Activated CD4-positive, alpha-beta T cell treated with anti-CD3 and anti-CD28 coated beads for 4 hours (primary cell): ENCODE measurements at places on chromosomes 7 and 10.

DNA sequence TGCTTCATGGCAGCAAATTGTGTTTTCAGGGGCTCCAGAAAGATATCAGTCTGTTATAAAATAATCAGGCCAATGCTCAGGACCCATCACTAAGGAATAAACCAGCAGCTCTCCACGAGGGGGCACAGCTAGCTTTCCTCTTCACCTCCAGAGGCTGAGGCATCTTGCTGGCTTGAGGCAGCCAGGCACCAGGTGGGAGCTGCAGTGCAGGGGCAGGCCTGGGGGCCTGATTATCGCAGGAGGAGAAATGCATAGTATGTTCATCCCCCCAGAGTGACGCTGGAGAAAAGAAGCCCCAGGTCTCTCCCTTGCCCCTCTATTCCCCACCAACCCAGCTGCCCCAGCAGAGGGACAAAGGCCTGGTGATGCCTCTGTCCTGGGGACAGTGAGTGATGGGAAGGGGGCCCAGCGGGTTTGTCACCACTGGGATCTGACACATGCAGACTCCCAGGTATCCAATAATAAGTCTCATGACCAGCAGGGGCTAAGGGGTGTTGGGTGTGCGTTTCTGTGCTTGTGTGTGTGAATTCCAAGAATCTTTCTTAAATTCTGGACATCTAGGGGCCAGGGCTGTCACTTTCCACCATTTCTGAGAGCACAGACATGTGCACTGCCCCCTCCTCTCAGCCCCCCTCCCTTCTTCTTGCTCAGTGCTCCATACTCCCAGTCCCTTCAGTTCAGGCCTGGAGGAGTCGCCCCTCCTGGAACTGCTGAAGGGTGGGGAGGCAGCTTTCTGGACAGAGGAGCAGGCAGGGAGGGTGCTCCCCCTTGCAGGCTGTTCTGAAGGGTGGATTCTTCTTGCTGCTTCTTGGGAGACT, 128.1 kb upstream of the FAM20C start:
- no peak for DNase-seq

- DNase-seq = no peak
Observed at GRCh38 chr10:79268742-79269141, 78.5 kb upstream of the PPIF start.

DNA sequence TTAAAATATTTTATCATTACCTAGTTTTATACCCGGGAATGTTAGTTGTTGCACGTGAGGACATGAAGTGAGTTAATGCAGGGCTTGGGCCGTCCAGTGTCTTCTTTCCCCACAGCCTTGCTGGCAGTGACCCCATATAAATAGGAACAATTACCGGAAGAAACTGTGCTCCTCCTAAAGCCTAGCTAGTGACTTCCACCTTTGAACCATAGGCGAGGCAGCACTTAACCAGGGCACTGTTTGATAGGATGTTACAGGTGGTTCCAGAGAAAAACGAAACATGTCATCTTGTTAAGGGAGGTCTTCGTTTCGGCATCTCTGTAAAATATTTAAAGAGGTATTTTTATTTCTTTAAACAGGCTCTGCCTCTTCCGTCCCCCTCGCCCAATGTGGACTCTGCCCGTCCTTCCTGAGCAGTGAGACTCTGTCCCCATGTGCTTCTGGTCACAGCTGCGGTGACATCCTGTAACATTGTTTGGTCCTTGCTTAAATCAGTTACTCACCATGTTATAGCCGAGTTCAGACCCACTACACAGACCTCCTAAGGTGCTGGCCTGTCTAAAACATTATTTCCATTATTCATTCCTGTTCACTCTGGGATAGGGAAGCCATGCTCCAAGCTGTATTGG, 145.6 kb downstream of the MGMT start:
- no peak for DNase-seq

DNA sequence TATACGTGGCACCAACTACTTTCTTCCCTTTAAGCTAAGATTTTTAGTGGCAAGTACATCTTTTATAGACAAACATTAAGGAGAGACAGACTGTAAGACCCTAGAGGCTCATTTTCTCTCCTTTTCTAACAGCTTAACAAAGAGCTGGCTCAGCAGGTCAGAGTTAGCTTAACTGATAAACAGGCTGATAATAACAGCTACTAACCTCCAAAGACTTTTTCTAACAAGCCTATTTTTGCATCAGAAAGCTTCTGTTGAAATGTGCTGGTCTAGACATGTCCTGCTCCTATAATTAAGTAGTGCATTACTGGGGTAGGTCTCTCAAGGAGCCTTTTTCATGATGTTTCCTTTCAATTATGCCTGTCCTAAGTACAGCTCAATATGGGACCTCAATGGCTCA, 238.2 kb upstream of the FAM3C start:
- DNase-seq = no peak

DNA sequence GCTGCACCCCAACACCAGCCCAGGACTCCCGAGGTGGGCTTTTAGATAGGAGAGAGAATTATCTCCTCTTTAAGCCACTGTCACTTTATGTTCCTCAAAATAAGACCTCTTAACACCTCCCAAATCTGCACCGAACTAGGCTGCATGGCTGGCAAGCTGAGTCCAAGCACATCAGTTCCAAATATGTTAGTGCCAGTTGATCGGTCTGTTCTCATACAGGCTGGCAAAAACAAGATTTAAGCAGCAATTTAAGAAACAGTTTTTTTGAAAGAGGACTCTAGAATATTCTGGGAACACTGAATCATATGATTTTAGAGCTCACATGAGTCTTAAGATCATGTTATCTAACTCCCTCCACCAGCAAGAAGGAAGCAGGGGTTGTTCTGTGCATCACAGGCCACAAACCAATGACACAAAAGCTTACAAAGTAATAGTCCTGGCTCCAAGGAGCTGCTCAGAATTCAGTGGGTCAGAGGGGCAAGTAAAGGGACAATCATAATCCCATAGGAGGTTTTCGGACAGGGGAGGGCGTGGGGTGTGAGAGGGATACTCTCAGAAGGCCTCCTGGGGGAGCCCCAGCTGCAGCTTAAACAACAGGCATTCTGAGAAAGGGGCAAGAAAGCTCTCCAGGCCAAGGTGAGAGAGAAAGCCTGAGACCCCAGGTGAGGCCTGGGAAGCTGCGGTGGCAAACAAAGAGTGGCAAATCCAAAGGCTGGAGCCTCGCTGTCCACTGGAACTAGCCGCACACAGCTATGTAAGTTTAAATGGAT, 7.1 kb downstream of the COBL start:
- DNase-seq = no peak

DNA sequence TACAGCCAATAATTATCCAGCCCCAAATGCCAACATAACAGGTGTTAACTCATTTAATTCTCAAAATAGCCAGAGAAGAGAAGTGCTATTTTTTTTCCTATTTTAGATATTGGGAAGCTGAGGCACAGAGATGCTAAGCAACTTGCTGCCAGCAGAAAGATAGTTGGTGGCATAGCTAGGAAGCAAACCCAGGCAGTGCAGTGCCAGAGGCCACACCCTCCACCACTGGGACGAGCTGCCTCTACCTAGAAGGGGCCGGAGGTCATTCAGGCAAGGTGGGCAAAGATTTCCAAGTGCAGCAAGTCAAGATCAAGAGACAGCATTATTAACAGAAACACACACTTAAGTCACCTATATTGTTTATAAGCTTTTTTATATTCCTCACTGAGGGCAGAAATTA, 654.1 kb downstream of the INHBA start:
- no peak for DNase-seq

DNA sequence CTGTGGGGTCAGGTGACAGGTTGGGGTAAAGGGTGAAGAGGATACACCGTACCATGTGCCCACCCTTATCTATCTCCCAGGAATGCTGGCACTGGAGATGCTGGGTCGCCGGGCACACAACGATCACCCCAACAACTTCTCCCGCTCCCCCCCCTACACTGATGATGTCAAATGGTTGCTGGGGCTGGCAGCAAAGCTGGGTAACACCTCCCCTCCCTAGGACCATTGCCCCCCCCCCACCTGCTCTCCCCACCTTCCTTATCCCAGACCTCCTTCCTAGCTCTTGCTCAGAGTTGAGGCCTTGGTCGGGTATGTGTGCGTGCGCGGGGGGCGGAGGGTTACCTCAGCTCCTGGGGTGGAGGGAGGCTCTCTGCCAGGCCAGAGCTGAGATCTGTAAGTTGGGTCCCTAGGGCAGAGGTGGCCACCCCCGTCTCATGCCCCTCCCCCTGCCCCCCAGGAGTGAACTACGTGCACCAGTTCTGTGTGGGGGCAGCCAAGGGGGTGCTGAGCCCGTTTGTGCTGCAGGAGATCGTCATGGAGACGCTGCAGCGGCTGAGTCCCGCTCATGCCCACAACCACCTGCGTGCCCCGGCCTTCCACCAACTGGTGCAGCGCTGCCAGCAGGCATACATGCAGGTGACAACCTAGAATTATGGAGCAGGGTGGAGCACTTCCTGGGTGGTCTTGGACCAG, 10.7 kb downstream of the NDST2 start:
- DNase-seq = no peak

DNA sequence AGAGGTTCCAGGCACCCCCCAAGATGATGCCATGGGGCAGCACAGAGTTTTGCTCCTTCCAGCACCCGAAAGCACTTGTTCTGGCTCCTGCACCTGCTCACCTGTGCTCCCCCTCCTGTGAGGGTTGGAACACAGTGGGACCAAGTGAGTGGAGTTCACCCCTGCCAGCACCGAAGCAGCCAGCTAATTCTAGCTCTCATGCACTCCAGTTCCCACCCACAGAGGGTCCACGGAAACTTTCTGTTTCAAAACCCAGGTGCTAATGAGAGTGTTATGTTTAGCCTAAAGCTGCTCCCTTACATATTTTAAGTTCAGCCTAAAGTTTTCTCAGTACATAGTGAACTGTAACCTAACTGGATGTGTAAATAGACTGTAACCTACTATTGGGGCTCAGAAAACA, 42.6 kb upstream of the SLC35G1 start:
- DNase-seq = no peak

GRCh38 chr10:15472431-15473395, 101.6 kb upstream of the FAM171A1 start:
- DNase-seq = no peak

DNA sequence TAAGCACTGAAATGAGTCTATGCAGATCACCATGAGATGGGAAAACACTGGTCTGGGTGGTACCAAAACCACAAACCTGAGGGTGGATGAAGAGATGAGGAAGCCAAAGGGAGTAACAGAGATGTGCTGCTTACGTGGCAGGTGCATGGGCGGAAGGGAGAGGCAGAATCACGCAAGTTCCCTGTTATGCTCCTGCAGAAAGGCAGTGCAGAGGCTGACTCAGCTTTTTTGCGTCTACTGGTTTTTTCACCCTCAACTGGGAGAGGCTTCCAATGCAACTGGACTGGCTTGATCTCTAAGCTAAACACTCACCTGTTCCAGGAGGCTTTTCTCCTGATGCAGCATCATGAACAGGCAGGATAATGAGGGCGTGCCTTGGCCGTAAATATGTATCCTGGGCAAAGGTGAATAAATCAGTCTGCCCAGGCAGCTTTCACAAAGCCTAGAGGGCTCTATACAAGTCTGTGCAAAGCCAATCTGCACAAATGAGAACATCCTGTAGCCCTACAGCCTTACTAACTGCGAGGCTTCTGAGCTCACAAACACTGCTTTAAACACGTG, 95.4 kb upstream of the AFAP1L2 start:
- peak; percentile 70 for DNase-seq

- no peak for DNase-seq
Observed at GRCh38 chr7:51311166-51311565, 5.4 kb downstream of the COBL start.

DNA sequence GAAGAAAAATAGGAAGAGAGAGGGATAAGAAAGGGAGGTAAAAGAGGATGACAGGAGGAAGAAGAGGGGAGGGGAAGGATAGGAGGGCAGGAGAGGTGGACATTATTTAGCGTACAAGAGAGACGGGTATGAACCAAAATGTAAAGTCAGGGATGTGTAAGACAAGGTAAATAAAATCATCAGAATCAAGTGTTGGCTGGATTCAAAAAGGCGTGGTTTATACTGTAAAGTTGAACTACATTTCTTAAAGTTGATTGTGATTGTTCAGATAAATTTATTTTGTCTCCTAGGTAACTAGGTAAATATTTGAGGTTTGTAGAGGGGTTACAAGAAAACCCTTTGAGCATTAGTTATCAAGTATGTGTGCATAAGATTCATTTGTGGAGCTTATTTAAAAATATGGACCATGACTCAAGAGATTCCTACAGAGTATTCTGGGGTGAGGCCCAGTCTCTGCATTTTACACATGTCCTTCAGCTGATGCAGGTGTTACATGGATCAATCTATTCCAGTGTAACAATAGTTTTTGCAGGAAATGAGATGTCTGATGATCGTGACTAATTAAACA, 512.1 kb upstream of the MBL2 start:
- no peak for DNase-seq

DNA sequence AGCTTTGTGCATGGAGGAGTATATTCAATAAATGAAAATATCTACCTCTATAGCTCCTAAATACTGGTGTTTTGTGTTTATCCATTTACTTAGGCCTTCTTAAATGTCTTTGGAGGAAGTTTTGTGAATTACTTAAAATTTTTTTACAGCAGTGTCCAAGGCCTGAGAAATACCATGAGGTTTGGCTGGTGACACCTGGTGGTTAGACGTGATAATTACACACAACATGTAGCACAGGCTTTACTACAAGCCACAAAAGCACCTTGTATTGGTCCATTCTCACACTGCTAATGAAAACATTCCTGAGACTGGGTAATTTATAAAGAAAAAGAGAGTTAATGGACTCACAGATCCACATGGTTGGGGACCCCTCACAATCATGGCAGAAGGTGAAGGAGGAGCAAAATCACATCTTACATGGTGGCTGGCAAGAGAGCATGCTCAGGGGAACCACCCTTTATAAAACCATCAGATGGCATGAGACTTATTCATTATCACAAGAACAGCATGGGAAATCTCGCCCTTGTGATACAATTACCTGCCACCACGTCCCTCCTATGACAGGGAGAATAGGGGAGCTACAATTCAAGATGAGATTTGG, 20.6 kb downstream of the HYAL4 start:
- DNase-seq = peak; percentile 12

GRCh38 chr7:144907577-144907976, 71.7 kb upstream of the TPK1 start:
- DNase-seq = no peak

- no peak for DNase-seq
Observed at GRCh38 chr7:22725585-22725984, 1.4 kb upstream of the IL6 start.

DNA sequence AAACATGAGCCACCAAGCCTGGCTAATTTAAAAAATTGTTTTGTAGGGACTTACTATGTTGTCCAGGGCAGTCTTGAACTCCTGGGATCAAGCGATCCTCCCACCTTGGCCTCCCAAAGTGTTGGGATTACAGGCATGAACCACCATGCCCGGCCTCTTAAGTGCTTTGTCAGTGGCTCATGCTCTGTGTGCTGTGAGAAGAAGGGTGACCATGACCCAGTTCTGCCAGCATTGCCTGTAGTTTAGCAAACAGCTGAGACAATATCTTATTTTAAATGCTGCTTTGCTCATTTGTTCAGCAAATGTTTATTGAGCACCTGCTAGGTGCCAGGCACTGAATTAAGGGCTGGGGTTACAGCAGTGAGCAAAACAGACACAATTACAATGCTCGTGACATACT, 9.0 kb downstream of the ADCK2 start:
- DNase-seq = no peak

DNA sequence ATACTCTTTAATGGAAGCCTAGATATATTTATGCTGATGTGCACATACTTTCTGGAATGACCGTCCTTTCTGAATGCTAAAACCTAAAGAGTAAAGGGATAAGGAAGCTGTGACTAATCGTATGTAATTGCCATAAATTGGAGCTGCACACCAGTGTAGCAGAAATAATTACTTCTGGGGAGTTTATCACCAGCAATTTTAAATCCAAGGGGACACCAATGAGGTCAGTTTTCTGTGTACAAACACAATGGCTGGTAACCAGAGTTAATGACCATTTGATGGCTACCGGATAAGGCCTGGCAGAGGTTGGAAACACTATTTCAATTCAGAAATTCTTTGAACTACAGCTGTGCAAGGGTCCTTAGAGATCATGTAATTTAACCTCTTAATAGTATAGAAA, 670.1 kb downstream of the REEP3 start:
- no peak for DNase-seq
